ENCODE measurements at places on chromosomes 5 and 9. TPM values are rescaled to one million over a fixed set of nuclear protein-coding genes. Genes with fewer than 3 reads are reported as not detected.

The ATP10B gene
- polyA plus RNA-seq: 1.7 TPM

The ITK gene
- polyA plus RNA-seq: 0.93 TPM

The SLC45A2 gene
- polyA plus RNA-seq: 0.46 TPM

The KIF24 gene
- 0.46 TPM for polyA plus RNA-seq

The PCA3 gene
- not detected for polyA plus RNA-seq

The AIF1L gene
- polyA plus RNA-seq: 10.9 TPM

The HCN1 gene
- not detected for polyA plus RNA-seq

The IFNA13 gene
- polyA plus RNA-seq: not detected

The IL4 gene
- polyA plus RNA-seq: not detected

The TSSK1B gene
- not detected for polyA plus RNA-seq

The LCN9 gene
- not detected for polyA plus RNA-seq

The TXNDC8 gene
- polyA plus RNA-seq: not detected

The C5orf52 gene
- not detected for polyA plus RNA-seq

The SAXO1 gene
- 0.03 TPM for polyA plus RNA-seq

The IRX1 gene
- 0.13 TPM for polyA plus RNA-seq

The ARRDC3 gene
- 26.0 TPM for polyA plus RNA-seq

The BOD1 gene
- polyA plus RNA-seq: 46.4 TPM

The HARS1 gene
- polyA plus RNA-seq: 46.1 TPM

The SMIM27 gene
- 14.2 TPM for polyA plus RNA-seq

The TEX48 gene
- not detected for polyA plus RNA-seq

The COL27A1 gene
- 3.4 TPM for polyA plus RNA-seq

The SPATA31A3 gene
- not detected for polyA plus RNA-seq

The PPP1R26 gene
- 7.4 TPM for polyA plus RNA-seq

The CDHR2 gene
- 1.6 TPM for polyA plus RNA-seq

The SPINK5 gene
- 0.75 TPM for polyA plus RNA-seq

The HTR4 gene
- not detected for polyA plus RNA-seq

The C9orf43 gene
- polyA plus RNA-seq: 0.61 TPM

The SLC6A18 gene
- not detected for polyA plus RNA-seq

The KIF20A gene
- polyA plus RNA-seq: 2.1 TPM

The GLRA1 gene
- polyA plus RNA-seq: not detected

The IL5 gene
- not detected for polyA plus RNA-seq

The NIPAL4 gene
- polyA plus RNA-seq: 1.2 TPM

The LCN6 gene
- polyA plus RNA-seq: 23.2 TPM

The HMGXB3 gene
- 15.3 TPM for polyA plus RNA-seq

The OR13C4 gene
- polyA plus RNA-seq: not detected

The SEMA5A gene
- 0.62 TPM for polyA plus RNA-seq

The TAF1L gene
- not detected for polyA plus RNA-seq

The IL17B gene
- polyA plus RNA-seq: 0.56 TPM

The SLCO6A1 gene
- polyA plus RNA-seq: not detected

The N4BP3 gene
- 3.8 TPM for polyA plus RNA-seq

The PTGS1 gene
- 15.4 TPM for polyA plus RNA-seq

The LMAN2 gene
- 92.9 TPM for polyA plus RNA-seq

The PCDHAC2 gene
- polyA plus RNA-seq: 0.05 TPM

The DPH7 gene
- polyA plus RNA-seq: 20.0 TPM

The GABRB2 gene
- polyA plus RNA-seq: 0.06 TPM

The FCHSD1 gene
- 9.9 TPM for polyA plus RNA-seq

The IL33 gene
- polyA plus RNA-seq: 27.6 TPM

The EDIL3 gene
- polyA plus RNA-seq: 5.6 TPM

The SLC2A6 gene
- 1.4 TPM for polyA plus RNA-seq

Data from stomach (tissue), 19 donors.